CD4-positive, alpha-beta T cell treated with Interleukin-12 subunit alpha and Interleukin-12 subunit beta, for 1 hour (primary cell): ENCODE measurements at places on chromosomes 4 and X.

DNA sequence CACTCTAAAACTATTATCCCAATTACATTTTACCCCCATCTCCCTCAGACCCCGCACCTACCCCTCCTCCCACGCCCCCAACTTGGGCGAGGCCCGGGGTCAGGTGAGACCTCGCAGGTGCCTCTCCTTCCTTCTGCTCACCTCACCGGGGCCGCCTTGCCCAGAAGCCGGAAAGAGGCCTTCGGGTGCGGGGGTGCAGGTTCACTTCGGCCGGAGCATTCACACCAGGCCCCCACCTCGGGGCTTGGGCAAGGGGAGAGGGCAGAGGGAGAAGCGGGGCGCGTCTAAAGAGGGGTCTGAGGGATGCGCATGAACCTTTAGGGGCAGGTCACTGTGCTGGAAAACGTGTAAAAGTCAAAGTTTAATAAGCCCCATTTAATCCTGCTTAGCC is 427 bp downstream of the ZNF182 start:
- peak; percentile 12 for DNase-seq

GRCh38 chr4:117479673-117480072 is 394.3 kb upstream of the TRAM1L1 start:
- DNase-seq: no peak

DNA sequence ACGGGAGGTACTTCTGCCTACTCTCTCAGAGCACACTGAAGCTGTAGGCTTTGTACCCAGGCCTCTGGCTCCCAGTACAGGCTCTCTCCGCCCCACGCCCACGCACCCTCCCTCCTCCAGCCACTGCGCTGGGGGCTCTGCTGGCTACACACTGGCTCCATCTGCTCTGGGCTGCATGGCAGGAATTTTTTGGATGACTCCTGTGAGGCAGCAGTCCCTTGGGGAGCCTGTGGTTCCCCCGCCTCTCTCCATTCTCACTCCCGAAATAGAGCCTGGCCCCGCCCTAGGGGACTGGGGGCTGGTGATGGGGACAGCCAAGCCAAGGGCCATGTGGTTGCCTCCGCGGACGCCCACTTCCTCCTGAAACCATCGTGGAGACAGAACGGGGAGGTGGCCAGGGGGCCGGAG is 58.1 kb upstream of the ADRA2C start:
- no peak for DNase-seq

GRCh38 chrX:16654093-16654492 is 4.1 kb downstream of the S100G start:
- no peak for DNase-seq

DNA sequence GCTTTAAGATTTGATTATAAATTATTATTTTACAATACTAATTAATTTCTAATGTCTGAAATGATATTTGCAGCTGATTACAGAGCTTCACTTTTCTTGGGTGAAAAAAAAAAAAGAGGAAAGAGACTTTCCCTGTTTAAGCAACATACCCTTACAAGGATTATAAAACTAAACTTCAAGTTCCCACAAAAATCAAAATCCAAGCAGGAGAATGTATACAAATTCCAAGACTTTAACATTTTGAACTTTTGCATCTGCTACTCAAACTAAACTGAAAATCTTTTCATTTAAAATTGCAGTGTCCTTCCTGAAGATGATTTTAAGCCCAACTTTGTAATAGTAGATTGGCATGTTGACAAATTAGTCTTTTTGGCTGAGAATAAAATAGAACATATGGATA is 742.4 kb upstream of the INTU start:
- DNase-seq: no peak

DNA sequence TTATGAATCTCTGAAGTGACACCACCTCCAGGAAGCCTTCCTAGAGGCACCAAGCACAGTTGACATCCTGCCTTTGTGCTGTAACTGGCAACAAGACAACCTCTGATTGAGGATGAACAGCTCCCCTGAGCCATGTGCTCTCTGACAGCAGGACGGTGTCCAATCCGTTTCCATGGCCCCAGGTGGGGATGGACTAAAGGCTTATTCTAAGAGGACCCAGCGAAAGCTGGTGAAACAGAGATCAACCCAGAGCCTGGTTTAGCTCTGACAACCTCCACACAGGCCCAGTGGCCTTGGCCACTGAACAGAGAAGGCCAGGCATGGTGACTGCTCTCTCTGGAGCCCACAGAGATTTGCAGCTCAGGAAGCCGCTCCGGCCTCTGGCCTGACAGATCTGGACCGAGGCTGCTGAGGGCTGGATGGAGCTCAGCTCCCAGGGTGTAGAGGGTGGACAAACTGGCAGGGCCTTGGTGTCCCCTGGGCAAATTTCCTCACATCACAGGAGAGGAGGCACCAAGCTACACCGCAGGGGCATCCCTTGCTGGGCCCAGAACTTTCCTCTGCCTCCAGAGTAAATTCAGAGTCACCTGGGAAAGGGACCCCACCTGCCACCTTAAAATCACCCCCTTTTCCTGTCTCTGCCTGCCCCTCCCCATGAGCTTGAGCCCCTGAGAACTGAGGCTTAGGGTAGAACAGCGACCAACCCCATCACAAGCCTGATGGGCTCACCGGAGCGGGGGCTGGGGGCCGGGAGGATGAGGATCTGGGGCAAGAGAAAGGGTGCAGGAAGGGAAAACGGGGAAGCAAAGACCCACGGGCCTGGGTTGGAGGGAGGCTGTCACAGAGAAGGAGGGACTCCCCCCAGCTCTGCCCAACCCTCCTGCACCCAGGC is 40.2 kb downstream of the HMX1 start:
- no peak for DNase-seq

GRCh38 chr4:184475498-184475897 is 1.1 kb upstream of the IRF2 start:
- DNase-seq: no peak

- DNase-seq: peak; percentile 5
Measured at GRCh38 chr4:55906989-55907388, 41.8 kb upstream of the CEP135 start.

GRCh38 chr4:82706349-82707000 is 92.1 kb downstream of the SCD5 start:
- DNase-seq: no peak

DNA sequence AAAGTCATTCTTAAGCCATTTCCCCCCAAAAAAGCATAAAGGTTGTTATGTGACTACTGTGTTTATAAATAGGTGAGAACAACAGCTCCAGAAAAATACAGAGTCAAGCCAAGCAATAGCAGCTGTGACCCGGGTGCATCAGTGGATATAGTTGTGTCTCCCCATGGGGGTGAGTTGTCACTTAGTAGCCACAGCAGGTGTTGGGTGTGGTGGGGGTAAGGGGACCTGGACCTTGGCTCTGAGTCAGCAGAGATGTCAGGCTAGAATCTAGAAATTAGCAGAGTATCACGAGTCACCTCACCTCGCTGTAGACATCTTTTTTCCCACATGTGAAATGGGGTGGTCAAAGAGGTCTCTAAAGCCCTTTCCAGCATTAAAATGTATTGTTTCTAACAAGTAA is 42.4 kb downstream of the MOSPD2 start:
- no peak for DNase-seq

DNA sequence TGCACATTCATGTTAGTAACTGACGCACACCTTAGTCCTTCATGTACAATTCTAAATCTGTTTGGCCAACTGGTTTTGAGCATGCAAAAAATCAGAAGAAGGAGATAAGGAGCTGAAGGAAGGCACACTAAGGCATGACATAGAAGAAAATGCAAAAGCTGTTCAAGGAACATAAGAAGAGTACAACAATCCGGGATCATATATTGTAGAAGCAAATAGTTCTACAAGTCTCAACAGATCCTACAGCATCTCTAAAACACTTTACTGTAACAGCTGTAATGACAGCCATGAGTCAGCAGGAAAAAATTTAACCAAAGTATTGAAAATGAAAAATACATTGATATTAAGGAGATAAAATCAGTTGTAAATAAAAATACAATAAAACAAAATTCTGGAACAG is 57.7 kb downstream of the KLHL13 start:
- DNase-seq: no peak

DNA sequence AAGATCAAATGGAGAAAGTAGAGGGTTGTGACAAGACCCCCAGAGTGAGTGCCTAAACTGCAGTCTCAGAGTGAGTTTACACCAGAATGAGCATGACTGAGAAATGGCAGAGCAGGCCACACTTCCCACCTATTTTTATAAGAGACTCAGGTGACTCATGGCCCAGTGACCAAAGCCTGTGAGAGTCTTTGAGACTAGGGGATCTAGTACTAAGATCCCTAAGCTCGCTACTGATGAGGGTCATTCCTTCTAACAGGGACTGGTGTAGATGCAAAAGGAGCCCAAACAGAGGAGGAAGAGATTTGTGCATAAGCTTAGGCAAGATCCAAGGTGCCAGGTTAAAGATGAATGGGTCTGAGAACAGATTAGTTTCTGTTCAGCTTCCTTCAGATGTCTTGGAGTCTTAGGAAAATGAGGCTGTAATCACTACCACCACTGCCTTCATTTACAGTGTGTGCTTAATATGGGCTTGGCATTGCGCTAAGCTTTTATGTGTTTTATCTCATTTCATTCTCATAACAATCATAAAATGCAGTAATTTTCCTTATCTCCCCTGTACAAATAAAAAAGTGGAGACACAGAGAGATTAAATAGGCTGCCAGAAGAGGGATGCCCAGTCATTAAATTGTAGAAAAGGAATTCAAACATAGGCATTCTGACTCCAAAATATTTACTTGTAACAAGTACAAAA is 62.8 kb downstream of the RWDD4 start:
- DNase-seq: no peak

GRCh38 chr4:180058691-180059215 is 2184.4 kb upstream of the TENM3 start:
- no peak for DNase-seq

DNA sequence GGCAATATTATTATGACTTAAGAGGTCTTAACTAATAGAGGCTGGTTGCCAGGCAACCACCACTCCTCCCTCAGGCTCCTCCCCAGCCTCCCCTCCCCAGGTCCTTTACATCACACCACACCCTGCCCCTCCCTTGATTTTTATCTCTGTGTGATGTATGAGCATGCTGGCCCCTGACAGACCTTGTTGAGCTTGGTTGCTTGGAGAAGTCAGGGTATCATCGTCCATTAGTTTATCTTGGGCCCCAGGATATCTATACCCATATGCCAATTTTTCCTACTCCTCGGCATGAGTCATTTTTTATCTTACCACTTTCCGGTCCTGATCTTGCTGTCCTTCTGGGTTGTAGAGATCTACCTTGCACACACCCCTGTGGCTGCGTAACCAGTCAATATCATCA is 2.5 kb downstream of the AKAP4 start:
- no peak for DNase-seq

- no peak for DNase-seq
Measured at GRCh38 chr4:52091801-52092200, 40.7 kb downstream of the SPATA18 start.

- DNase-seq: no peak
Measured at GRCh38 chr4:169090484-169091215, 80.6 kb upstream of the CBR4 start.

- DNase-seq: no peak
Measured at GRCh38 chr4:99207911-99208718, 10.9 kb downstream of the ADH6 start.

DNA sequence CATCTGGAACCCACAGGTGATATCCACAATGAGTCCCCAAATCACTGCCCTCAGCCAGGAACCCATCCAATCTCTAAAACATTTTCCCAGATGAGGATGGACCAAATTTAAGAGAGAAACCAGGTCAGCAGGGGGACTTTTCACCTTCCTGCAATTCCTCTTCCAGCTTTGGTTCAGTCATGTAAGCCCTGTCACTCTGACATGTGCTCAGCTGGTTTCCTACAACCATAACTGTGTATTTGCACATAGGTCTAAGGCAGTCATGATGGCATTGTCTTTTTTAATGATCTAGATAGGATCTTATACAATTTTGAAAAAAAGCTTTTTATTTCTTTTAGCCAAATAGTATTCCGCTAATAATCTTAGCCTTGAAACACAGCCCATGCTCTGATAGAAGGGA is 6.5 kb downstream of the CXXC4 start:
- no peak for DNase-seq

DNA sequence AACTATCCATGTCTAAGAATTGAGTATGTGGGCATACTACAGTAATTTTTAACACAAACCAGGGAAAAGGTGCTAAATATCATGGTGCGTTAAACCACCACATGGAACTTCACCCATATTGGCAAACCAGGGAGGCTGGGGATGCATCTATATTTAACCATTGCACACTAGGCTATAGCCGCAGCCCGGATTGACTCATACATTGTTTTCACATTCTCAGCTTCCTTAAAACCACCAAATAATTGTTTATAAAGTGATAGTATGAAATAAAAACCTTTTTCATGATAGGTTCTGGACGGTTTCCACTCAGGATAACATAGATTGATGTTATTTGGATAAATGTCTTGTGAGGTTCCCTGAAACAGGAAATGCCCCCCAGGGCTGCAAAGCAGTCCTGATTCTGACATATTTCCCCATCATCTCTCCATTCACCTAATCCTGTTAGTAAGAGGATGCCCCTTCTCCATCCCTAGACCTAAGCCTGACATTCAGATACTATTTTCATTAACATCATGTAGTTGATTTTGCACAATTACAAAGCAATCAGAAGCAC is 7.9 kb downstream of the COL25A1 start:
- DNase-seq: no peak

DNA sequence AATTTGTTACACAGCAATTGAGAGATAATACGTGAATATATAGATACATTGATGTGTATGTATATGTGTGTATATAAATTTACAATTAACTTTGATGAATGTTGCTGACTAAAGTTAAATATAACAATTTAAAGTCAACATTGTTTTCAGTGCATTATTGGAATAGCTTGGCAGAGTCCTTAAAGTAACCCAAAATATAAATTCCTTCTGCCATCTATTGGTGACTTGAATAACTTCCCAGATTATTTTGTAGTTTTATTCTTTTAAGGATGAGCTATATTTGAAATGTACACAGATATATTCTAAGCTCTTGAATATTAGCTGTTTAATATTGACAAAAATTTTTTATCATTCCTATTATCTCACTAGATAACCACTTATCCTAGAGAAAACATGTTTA is 298.2 kb upstream of the FSTL5 start:
- no peak for DNase-seq

DNA sequence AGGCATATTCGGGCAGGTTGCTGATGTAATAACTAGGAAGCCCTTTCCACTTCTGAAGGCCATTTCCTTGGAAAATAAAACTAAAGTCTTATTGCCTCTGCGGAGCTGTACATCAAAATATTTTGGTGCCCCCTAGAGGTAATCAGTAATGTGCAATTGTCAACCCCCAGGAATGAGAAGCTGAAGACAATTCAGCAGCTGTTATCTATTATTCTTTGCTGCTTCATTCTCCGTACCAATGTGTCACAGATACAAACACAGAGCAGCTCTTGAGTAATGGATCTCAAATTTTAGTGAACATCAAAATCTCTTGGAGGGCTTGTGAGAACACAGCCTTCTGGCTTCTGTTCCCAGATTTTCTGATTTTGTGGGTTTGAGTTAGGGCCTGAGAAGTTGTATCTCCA is 3.5 kb upstream of the SLIT2 start:
- DNase-seq: no peak

- DNase-seq: no peak
Measured at GRCh38 chr4:159272273-159273140, 169.6 kb downstream of the RAPGEF2 start.

- no peak for DNase-seq
Measured at GRCh38 chrX:143788265-143788664, 67.7 kb upstream of the SPANXN2 start.

- DNase-seq: no peak
Measured at GRCh38 chrX:11355259-11355909, 62.2 kb downstream of the AMELX start.

- no peak for DNase-seq
Measured at GRCh38 chrX:123740536-123740935, 7.7 kb upstream of the THOC2 start.
